Forelimb muscle (tissue), 1 donor: ENCODE measurements at places on chromosomes 7 and 10.

- DNase-seq, result no peak
These were observed 220.0 kb downstream of the ARHGAP21 start for GRCh38 chr10:24503461-24504320.

DNA sequence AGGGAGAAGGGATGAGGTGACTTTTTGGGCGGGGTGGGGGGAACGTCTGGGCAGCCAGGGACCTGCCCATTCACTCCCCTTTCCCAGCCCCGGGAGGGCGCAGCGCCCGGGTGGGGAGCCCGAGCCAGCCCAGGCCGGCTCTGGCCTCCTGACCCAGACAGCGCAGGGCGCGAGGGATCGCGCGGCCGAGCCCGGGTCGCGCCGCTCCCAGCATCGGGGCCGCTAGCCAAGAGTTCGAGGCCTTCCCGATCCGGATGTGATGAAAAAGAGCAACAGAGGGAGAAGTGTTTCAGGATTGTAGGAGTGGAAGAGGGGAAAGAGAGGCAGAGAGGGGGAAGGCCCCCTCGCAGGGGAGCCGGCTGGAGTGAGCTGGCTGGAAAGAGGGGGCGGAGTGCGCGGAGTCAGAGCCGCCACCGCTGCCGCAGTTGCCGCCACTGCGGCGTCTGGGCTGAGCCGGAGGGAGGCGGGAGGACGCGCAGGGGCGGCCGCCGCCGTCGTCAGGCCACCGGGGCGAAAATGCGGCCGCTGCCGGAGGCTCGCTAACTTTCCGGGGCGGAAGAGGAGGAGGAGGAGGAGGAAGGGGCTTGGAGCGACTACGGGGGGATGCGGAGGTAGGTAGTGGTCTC lies at the start of gene MDFIC:
Gene MDFIC (plus strand): TSS at position 69 of the 626 bp plus-strand sequence. CDS start 940 bp downstream, outside the sequence.
- DNase-seq, result no peak

GRCh38 chr7:95478272-95479037 lies 7.3 kb upstream of the ASB4 start:
- no peak for DNase-seq

DNA sequence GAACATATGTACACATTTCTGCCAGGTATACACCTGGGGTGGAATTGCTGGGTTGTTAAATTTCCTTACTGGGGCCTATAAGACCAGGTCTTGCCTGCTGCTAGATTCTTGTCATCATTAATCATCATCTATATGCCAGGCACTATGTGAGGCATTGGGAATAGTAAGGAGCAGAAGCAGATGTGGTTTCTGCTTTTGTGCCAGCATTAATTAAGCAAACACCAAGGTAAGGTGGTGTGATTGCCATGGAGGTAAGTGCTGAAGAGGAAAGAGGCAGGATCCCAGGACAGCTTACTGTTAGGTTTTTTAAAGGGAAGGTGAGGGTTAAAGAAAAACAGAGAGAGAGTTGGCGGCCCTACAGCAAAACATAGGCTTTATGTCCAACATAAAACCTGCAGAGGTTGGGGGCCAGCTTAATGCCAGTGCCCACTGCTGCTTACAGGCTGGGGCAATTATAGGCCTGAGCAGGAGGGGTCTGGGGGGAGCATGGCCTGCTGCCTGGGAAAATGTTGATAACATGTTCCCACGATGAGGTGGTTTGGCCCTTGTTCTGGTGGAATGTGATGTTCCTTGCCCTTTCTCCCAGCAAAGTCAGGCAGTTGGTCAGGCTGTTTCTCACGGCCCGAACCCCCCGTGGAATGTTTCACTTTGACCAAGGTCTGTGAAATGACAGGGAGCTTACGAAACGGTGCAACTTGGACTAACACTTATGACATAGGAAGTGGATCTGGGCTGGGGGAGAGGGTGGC lies 93.9 kb downstream of the RBM20 start:
- no peak for DNase-seq

DNA sequence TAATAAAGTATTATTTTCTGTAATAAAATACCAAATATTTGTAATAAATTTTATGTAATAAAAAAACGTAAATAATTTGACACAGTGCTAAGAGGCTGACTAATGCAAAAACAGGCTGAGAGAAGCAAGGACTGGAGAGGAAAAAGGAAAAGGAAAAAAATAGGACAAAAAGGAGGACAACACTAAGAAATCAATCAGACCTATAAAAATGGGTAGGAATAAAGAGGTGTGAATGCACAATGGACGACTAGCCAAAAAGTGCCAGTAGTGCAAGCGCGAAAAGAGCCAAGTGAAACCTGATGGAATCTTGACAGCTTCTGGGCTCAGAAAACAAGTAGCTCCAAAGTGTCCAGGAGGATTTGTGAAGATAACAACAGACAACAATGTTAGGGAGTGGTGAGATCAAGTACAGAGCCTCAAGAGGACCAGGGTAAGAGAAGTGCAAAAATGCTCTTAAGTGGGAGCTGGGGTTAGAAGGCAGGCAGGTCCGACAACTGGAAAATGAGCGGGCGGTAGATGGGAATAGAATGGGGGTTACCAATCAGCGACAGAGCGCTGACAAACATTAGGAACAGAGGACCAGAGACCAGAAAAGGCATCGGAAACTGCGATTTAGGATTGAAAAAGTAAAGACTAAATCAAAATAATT lies 1.2 kb downstream of the BRAF start:
- DNase-seq, result no peak

- no peak for DNase-seq
These were observed 71.8 kb downstream of the ZNF438 start for GRCh38 chr10:30959836-30960210.
